ENCODE measurements at places on chromosomes 11 and 22. TPM values are rescaled to one million over a fixed set of nuclear protein-coding genes. Genes with fewer than 3 reads are reported as not detected.
A peak's percentile ranks its signal among the peaks of the same experiment; 100 is the strongest.

UBASH3B gene
- 64.7 TPM for total RNA-seq

DNA sequence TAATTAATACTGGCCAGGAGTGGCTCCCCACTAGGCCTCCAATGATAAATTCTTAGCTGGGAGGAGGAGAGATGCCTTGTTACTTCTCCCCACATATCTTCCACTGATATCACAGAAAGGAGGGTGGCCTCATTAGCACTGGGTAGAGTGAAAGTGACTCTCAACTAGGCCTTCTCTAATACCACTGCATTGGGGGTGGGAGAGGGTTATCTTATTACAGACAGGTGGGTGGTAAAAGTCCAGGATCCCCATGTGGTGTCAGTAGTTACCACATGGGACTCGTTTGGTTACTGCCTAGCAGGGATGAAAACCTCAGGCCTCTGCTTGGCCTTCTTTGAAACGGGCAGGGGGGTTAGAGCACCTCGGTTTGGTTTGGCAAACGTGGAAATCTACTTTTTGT lies 167.3 kb downstream of the UVRAG start:
- no peaks in the 10 kb centered on the region for H3K27me3 ChIP-seq
- peaks cover 17% of the 10 kb centered on the region for H3K36me3 ChIP-seq
- no peaks in the 10 kb centered on the region for H3K4me1 ChIP-seq
- no peak for DNase-seq
- H3K4me3 ChIP-seq, result no peak overlapping the region

GNAZ gene
- total RNA-seq, result 2.4 TPM

DNA sequence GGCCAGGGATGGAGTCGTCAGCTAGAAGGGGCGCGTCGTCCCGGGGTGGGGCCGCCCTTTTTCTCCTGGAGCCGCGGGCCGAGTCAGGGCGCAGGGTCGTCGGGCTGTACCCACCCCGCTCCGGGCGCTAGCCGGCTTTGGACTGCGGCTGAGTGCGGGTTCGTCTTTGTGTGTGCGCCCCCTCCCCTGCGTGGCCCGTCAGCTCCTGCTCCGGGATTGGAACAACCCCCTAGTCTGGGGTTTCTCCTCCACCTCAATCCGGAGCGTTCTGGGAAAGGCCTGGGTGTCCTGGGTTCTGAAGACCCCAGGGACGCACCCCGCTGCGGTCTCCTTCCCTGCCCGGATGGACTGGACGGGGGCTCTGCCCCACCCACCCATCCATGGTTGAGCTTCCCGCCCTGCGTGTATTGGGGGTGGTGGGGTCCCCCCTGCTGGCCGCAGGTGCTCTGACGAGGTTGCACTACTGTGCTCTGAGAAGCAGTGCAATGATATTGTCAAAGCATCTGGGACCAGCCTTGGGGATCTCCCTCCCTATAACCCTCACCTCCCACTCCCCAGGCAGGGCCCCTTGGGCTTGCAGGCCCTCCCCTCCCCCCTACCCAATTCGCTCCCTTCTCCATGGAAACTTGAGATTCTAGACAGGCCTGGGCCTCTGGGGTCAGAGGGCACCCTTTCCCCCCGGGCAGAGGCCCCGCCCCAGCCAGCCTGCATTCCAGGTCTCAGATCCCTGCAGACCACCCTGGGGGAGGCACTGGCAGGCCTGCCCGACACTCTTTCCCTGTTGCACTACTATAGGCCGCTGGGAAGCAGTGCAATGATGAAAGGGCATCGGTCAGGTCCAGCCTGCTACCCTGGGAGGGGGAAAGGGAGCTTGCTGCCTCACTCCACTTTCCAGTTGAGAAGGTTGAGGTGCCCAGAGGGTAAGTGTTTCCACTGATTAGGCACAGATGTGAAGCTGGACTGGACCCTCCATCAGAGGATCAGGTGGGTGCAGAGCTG lies 10.7 kb downstream of the SDF2L1 start:
- H3K4me1 ChIP-seq, result peaks cover 28% of the 10 kb centered on the region
- H3K4me3 ChIP-seq, result peak overlapping the region; percentile 72
- H3K27ac ChIP-seq, result peak overlapping the region; percentile 6
- peaks cover 14% of the 10 kb centered on the region for H3K36me3 ChIP-seq

SCGB1A1 gene
- total RNA-seq, result 3,364 TPM

ACR gene
- total RNA-seq, result 0.62 TPM

DNA sequence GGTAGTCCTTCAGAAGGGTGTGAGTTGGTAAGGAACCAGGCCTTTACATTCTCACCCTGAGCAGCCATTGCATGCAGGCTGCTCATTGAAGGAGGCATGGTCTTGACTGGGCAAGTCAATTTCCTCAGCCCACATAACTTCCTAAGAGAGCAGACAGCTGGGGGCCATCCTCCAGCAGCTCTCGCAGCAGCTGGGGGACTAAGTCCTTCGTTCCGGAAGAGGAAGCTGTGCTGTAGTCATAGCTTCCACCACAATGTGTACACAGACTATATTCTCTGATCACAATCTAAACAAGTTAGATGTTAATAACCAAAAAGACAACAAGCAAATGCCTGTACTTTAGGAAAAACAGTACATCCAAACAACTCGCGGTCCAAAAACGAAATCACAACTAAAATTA lies 30.1 kb upstream of the MPPED1 start:
- H3K27ac ChIP-seq, result no peak overlapping the region
- H3K4me3 ChIP-seq, result no peak overlapping the region
- H3K36me3 ChIP-seq, result no peaks in the 10 kb centered on the region
- peaks cover 7% of the 10 kb centered on the region for H3K27me3 ChIP-seq
- H3K4me1 ChIP-seq, result peaks cover 22% of the 10 kb centered on the region

DNA sequence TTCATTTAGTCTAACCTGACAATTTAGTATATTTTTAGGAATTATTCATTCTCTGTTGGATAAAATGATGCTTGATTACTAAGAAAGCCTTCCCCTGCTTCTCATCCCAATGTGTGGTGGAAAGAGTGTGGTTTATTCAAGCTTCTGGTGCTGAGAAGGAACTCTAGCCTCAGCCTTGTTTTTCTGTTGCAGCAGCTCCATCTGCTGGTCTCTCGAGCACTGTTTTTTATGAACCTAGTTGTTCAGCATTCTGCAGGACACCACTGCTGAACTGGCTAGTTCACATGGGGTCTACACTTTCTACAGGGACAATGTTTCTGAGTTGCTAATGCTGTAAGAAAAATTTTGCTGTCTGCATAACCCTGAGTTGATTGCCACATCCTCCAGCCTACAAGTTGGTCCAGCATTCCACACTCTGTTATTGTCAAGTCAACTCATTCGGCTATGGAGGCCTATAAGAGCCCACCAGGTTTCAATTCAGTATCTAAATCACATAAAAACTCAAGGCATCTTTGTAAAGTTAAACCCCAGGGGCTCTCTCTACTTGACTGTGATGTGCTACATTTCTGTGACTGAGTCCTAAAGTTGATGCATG lies 14.3 kb downstream of the OR2AG2 start:
- no peaks in the 10 kb centered on the region for H3K4me1 ChIP-seq
- no peak overlapping the region for H3K27ac ChIP-seq
- H3K27me3 ChIP-seq, result no peaks in the 10 kb centered on the region
- H3K4me3 ChIP-seq, result no peak overlapping the region
- no peaks in the 10 kb centered on the region for H3K36me3 ChIP-seq

FERMT3 gene
- 92.0 TPM for total RNA-seq

ADAMTS15 gene
- 8.4 TPM for total RNA-seq

- no peaks in the 10 kb centered on the region for H3K27me3 ChIP-seq
- H3K4me3 ChIP-seq, result no peak overlapping the region
- no peak overlapping the region for H3K27ac ChIP-seq
- no peaks in the 10 kb centered on the region for H3K36me3 ChIP-seq
- no peaks in the 10 kb centered on the region for H3K4me1 ChIP-seq
- DNase-seq, result no peak
Observed at GRCh38 chr11:104672897-104673296, 225.4 kb downstream of the CASP12 start.

DNA sequence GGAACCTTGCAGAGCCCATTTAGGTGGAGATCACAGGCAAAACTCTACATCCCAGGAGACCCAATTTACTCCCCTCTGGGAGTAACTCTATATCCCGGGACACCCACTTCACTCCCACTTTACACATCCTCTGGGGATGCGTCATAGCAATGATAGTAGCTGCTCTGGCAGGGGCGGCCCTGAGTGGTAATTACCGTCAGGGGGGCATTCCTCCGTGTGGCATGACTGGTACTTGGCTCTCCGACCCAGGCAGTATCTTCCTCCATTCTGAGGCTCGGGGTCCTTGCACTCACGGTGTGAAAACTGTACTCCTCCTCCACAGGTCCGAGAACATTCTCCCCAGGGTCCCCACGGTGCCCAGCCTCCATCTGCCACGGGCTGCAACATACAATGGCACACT lies 17.2 kb downstream of the ADAMTS8 start:
- DNase-seq, result no peak
- no peaks in the 10 kb centered on the region for H3K36me3 ChIP-seq
- H3K27ac ChIP-seq, result no peak overlapping the region
- no peaks in the 10 kb centered on the region for H3K4me1 ChIP-seq
- no peaks in the 10 kb centered on the region for H3K27me3 ChIP-seq

MAJIN gene
- total RNA-seq, result not detected

All from lower lobe of right lung (tissue), 2 donors.